LHCN-M2 (cell line): ENCODE measurements at places on chromosomes 13 and 19.
A peak's percentile ranks its signal among the peaks of the same experiment; 100 is the strongest.

- no peak for DNase-seq
Measured at GRCh38 chr19:49592486-49593232, 1.7 kb downstream of the PRR12 start.

DNA sequence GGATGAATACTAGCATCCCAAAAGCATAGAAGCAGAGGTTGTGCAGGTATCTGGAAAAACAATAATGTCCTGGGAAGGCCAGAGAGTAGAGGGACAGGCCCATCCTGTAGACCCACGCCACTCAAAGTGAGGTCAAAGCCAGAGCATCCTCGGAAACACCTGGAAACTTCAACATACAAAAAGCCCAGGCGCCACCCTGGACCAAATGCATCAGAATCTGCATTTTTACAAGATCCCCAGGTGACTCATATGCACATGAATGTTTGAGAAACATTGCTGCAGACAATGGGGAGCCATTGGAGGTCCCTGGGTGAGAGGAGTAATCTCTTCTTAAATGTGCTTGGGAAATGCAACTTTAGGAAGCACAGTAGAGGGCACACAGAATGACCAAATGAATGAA, 684.1 kb downstream of the DIAPH3 start:
- peak; percentile 25 for DNase-seq

DNA sequence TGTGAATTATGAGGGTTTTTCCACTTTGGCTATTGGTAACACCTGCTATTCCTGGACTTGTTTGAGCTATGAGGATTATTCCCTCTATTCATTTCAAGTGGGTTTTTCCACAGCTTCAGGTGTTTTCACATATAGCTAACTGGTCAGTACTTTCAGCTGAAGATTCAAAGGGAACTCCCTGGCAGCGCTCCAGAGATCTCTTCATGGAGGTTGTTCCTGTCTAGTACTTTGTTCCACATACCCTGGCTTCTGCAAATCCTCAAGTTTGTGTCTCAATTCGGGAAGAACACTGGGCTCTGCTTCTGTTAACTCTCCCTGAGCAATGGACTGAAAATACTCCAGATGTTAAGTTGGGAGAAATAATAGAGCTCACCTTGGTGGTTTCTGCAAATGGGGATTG, 5.6 kb upstream of the ZNF607 start:
- no peak for DNase-seq

- DNase-seq: no peak
Measured at GRCh38 chr13:108276060-108276459, 6.5 kb downstream of the TNFSF13B start.

- DNase-seq: no peak
Measured at GRCh38 chr13:51858433-51859247, 3.1 kb upstream of the CCDC70 start.

- no peak for DNase-seq
Measured at GRCh38 chr19:34429553-34429952, 1.4 kb downstream of the UBA2 start.

DNA sequence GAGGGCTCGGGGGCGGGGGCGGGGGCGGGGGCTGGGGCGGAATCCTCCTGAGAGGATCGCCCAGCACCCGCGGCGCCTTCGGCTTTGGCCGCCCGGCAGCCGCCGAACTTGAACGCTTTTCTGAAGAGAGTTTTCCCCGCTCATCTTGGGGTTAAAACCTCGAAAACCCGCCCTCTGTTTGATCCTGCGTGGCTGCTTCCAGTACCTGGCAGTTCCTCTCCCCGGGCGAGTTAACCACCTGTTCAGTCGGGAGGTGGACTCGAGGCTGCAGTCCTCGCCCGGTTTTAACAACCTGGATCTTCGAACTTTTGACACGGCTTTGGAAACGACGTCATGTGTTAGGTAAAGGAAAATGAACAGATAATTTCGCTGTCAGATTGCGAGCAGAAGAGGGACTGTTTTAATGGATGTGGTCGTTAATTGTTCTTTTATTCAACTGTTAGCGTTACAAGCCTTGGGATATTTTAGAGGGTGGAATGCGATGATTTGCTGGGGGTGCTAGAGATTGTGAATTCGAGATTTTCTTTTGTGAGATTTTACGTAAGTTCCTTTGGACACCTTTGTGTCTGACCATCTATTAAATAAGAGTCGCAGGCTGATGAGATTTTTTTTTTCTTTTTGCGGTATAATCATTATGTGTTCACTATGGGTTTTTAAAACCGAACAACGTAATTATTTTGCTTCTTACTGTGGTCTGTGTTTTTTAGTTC, 1.0 kb downstream of the FNDC3A start:
- DNase-seq: no peak

DNA sequence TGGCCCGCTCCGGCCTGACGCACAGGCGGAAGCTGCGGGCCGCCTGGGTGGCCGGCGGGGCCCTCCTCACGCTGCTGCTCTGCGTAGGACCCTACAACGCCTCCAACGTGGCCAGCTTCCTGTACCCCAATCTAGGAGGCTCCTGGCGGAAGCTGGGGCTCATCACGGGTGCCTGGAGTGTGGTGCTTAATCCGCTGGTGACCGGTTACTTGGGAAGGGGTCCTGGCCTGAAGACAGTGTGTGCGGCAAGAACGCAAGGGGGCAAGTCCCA, 4.4 kb downstream of the FFAR1 start:
- no peak for DNase-seq

GRCh38 chr19:52227980-52228379, 38.1 kb downstream of the PPP2R1A start:
- no peak for DNase-seq

- DNase-seq: peak; percentile 81
Measured at GRCh38 chr19:6516018-6516658, 14.0 kb upstream of the TUBB4A start.
